Sciatic nerve (tissue), 2 donors: ENCODE measurements at places on chromosomes 11 and 22. TPM values are rescaled to one million over a fixed set of nuclear protein-coding genes. Genes with fewer than 3 reads are reported as not detected.

Gene ALG8
- 30.9 TPM for total RNA-seq

Gene SLC22A12
- not detected for total RNA-seq

Gene APOA5
- total RNA-seq, result not detected

Gene C22orf15
- total RNA-seq, result 0.49 TPM

Gene FOLR2
- total RNA-seq, result 28.4 TPM

Gene RAG2
- total RNA-seq, result not detected

Gene CD3D
- 3.8 TPM for total RNA-seq
